ENCODE measurements at places on chromosomes 2 and 18. TPM values are rescaled to one million over a fixed set of nuclear protein-coding genes. Genes with fewer than 3 reads are reported as not detected.

DNA sequence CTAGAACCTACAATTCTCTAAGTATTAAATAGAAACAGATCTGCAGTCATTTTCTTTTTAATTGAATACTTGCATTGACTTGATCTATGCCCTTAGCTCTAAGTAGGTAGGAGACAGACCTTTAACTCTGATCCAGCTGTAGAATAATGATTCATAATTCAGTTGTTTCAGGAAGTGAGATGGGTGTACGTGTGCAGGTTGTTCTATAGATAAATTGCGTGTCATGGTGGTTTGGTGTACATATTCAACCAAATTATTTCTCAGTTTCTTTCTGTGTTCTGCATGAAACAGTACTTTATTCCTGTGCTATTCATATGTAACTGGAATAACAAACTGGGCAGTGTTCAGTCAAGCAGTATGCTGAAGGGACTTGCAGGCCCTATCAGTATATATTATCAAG, 34.3 kb upstream of the CD226 start:
- no peak for DNase-seq

AQP12A gene
- not detected for total RNA-seq

- DNase-seq: peak; percentile 96
Measured at GRCh38 chr2:19538411-19538963, 180.1 kb upstream of the OSR1 start.

TXNL4A gene
- total RNA-seq: 75.4 TPM

GRCh38 chr2:227311861-227312506, 13.1 kb upstream of the MFF start:
- DNase-seq: no peak
